ENCODE measurements at places on chromosomes 2 and 18.

GRCh38 chr18:10304853-10305252, 149.6 kb upstream of the APCDD1 start:
- DNase-seq, result peak; percentile 92

GRCh38 chr18:2360861-2361260, 210.4 kb downstream of the METTL4 start:
- no peak for DNase-seq

- DNase-seq, result peak; percentile 7
Measured at GRCh38 chr2:221817052-221817451, 244.9 kb upstream of the EPHA4 start.

GRCh38 chr2:120862201-120863060, 126.8 kb downstream of the GLI2 start:
- no peak for DNase-seq

- peak; percentile 32 for DNase-seq
Measured at GRCh38 chr18:57004366-57005121, 142.3 kb upstream of the BOD1L2 start.

DNA sequence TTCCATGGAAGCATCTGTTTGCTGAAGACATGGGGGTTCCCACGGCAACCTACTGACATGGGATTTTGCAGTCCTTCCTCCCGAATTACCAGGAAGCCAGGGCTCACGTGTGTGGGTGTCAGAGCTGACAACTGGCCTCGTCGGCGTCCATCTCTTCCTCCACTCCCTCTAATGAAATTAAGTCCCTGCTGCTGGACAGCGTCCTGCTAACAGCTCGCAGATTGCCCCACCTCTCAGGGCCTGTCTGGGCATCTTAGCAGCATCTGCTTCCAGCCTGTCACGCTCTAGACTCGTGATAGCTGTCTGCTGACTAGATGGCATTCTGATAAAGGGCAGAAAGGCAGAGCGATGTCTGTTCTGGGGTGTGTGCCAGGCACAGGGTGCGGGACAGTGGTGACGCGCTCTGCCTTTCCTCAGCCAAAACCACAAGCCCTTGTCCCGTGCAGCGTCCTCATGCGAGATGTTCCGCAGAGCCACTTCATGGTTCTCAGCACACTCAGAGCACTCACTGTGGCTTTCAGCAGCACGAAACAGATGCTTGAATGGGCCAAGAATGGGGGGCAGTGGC, 161.1 kb downstream of the ARL4C start:
- DNase-seq, result peak; percentile 89

DNA sequence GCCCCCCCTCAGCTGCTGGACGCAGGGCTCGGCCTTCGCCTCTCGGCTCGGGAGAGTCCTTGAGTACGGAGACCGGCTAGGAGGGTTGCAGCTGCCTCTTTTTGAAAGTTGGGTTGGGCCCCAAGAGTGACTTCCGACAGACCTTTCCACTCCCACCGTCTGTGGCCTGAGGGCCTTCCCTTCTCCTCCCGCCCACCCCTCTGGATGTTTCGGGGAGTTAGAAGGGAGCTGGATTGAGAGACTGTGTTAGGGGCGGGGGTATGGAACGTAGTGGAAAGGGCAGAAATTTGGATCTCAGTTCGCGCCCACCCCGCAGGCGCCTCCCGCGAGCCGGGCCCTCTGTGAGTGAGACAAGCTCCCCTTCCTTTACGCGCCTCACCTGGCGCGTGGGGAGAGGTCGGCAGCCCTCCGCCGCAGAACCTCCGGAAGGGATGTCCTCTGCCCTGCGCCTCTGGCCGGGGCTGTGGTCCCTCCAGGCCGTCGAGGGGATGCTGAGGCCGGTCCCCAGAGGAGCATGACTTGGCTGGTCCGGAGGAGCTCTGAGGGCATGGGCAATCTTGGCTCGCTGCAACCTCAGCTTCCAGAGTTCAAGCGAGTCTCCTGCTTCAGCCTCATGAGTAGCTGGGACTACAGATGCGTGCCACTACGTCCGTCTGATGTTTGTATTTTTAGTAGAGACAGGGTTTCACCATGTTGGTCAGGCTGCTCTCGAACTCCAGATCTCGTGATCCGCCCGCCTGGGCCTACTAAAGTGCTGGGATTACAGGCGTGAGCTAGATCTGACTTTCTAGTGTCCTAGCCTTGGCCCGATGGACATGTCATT, 15.9 kb downstream of the C2orf74 start:
- DNase-seq, result peak; percentile 43

- no peak for DNase-seq
Measured at GRCh38 chr2:63679252-63679855, 90.6 kb downstream of the MDH1 start.

DNA sequence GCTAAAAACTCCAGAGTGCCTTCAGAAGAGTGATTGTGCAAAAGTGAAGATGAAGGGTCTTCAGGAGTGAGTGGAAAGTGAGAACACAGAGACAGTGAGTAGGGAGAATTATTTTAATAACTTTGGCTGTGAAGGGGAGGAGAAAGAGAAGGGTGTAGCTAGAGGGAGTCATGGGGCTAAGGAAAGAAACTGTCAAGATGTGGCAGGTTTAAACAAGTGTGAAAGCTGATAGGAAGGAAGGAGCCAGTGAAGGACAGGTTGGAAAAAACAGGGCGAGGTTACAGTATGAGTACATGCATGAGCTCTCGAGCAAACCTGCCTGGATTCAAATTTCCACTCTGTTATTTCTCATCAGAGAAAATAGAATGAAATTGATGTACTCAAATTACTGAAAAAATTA, 17.8 kb downstream of the IL1F10 start:
- DNase-seq, result no peak

DNA sequence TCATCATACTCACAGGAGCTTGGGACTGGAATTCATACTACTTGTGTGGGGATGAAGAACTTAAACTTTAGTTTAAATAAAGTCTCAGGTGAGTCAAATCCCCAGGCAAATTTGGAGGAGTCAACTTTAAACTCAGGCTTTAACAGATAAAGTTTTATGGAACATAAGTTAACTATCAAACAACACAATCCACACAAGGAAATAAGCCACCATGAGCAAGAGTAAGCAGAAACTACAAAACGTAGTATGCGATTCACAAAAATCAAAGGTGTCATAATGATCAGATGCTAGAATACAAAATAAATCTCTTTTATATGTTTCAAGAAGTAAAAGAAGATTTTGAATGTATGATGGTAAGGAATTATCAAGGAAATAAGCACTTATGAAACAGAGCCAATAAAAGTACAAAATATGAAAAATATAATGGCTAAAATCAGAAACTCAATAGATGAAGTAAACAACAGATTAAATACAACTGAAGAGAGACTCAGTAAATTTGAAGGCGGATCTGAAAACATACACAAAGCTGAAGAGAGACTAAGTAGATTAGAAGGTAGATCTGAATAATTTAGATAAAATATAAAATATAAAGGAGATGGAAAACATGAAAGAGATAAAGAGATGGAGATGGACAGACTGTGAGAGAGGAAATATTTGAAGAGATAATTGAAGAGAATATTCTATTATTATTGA, 97.5 kb upstream of the TWIST2 start:
- DNase-seq, result no peak

DNA sequence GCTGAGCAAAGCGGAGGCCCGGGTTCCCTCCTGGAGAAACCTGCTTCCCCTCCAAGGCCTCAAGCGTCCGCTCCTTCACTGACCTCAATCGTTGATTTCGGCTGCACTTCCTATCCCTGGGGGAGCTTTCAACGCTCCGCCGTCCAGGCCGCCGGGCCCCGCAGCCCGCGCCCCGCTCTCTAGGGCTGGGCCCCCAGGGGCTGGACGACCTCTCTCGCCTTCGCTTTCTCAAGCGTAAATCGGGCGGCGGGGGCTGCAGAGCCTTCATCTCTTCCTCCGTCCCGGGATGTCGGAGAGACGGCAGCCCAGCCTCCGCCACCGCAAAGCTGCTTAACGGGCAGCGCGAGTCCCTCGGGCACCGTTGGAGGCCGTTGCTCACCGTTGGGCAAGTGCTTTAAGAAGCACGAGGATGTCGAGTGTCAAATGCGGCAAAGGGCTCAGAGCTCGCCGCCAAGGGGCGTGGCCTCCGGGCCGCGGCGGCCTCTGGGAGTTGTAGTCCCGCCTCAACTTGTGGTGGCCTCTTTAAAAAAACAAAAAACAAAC, 8.5 kb downstream of the HES6 start:
- peak; percentile 65 for DNase-seq

GRCh38 chr2:237558961-237559641, 7.3 kb upstream of the PRLH start:
- peak; percentile 93 for DNase-seq

DNA sequence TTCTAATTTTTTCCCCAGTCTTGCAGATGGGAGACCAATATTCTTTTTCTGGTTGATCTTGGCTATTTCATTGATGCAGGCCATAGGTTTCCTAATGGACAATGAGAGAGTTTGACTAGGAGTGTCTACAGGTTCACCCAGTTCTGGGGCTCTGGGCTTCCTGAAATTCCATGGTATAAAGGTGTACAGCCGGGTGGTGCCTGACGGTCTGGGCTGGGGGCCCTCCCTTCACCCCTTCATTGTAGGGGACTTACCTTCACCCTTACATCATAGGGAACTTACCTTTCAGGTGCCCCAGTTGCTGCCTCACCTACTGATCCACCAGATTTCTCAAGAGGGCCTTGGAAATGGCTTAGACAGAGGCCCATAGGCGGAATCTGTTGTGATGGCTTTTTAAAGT, 13.0 kb upstream of the LAPTM4A start:
- no peak for DNase-seq

- DNase-seq, result no peak
Measured at GRCh38 chr2:7906431-7906830, 775.4 kb upstream of the ID2 start.

DNA sequence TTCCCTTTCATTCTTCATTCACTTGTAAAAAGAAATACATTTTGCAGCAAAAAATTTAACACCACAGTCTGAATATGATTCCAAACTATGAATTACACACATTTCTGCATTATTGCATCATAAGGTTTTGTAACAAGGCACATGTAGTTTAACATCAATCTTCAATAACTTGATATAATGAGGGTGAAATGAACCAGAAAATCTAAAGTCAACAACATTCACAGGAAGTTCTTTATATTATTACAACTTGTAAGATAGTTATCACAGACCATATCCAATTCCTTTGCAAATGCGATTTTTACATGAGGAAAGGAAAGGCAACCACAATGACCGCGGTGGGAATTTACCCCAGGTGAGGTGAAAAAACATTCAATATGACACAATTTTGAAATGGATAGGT, 213.3 kb downstream of the NAPG start:
- no peak for DNase-seq

GRCh38 chr18:34158881-34159690, 65.6 kb downstream of the NOL4 start:
- DNase-seq, result peak; percentile 42

- DNase-seq, result no peak
Measured at GRCh38 chr18:57856128-57856527, 53.0 kb upstream of the ATP8B1 start.

DNA sequence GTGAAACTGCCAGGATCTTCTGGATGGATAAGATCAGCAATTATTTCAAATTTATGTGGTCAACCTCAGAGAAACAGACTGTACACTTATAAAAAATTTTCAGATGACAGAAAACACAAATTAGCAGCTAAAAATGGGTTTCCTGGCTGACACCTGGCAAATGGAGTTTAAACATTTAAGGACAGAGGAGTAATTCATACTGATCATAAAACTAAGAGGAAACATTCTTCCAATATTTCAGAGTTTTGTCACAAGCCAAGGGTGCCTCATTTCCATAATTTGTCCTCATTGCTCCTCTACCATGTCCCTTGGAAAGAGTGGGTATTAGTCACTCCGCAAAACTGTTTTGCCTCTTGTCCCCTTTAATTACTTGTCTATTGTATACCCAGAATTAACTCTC, 70.2 kb downstream of the TMEFF2 start:
- DNase-seq, result peak; percentile 67

- DNase-seq, result no peak
Measured at GRCh38 chr2:236768393-236769140, 198.9 kb downstream of the ACKR3 start.

- DNase-seq, result no peak
Measured at GRCh38 chr2:25529034-25529433, 144.3 kb downstream of the DTNB start.

DNA sequence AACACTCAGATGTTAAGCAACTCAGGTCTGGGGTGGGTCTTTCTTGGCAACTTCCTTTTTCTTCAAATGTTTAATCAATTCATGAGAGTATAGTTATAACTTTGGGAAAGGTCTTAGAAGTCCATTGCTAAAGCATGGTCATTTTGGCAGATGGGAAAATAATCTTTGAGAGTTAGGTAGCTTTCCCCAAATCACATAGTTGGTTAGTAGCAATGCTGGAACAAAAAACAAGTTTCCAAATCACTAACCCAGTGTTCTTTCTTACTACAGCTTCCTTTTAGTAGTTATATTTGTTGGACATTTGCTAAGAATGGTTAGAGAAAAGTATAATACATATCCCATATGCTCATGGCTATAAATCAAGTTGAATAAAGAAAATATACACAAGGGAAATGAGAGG, 185.2 kb upstream of the SLC14A2 start:
- DNase-seq, result no peak

DNA sequence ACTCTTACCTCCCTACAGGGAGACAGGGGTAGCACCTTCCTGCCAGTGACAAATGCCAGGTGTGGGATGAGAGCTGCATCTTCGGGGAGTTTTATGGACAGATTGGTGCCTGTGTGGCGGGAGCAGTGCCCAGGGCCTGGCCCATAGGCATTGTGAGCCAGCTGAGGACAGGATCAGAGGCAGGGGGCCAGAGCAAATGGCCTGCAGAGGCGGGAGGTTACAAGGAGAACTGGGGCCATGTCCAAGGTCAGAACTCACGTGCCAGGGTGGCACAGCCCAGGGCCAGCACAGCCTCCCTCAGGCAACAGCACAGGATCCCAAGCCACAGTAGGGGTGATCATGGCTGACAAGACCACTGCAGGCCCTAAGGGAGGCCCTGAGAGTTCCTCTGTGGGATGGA, 40.2 kb upstream of the MCFD2 start:
- no peak for DNase-seq

- DNase-seq, result peak; percentile 29
Measured at GRCh38 chr2:220509966-220510365, 882.5 kb downstream of the SLC4A3 start.

DNA sequence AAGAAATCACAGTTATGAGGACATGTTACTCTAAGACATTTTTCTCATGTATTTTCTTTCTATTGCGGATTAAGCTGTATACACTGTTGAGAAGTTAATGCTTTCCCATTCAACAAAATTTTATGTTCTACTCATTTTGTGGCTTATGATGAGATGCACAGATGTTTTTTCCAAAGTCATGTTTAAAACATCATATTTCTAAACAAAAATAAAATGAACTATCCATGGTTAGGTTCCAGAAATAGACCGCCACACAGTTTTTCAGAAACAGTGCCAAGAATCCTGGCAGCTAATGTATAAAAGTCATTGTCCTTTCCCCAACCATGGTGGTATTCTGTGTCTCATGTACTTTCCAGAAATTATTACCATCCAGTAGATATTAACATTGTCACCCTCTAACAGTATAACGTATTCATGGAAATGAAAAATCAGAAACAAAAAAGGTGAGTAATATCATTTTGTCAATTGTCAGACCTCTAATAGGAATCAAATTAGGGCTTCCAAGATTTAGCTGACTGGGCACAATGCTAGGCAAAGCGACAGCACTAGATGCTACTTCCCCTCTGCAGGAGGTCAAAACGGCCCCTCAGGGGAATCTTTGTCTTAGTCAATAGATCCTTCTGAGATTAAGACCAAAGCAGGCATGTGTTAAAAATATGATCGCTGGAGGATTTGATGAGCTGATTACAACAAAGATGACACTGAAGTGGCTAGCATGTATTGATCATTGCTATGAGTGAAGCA, 54.4 kb upstream of the ZNF397 start:
- DNase-seq, result no peak

- no peak for DNase-seq
Measured at GRCh38 chr2:39849982-39850526, 71.0 kb upstream of the THUMPD2 start.

GRCh38 chr2:107648781-107649404, 177.8 kb upstream of the RGPD4 start:
- DNase-seq, result no peak
